Spleen (tissue), 13 donors: ENCODE measurements at places on chromosomes 5 and 9. TPM values are rescaled to one million over a fixed set of nuclear protein-coding genes. Genes with fewer than 3 reads are reported as not detected.

DNA sequence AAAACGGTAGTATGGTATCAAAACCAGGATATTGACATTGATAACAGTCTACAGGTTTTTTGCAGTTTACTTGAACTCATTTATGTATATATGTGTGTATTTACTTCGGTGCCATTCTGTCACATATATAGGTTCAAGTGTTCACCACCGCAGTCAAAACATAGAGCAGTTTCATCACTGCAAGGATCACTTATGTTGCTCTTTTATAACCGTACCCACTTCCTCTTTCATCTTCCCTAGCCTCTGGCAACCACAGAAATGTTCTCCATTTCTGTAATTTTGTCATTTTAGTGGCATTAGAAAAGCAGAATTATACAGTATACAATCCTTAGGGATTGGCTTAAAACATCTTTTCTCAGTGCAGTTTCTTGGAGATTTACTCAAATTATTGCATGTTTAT is 90.3 kb downstream of the SH3GL2 start:
- no peak for DNase-seq
- H3K4me3 ChIP-seq = no peak overlapping the region
- H3K27me3 ChIP-seq = no peaks in the 10 kb centered on the region
- no peak overlapping the region for H3K27ac ChIP-seq
- no peaks in the 10 kb centered on the region for H3K36me3 ChIP-seq
- H3K4me1 ChIP-seq = no peaks in the 10 kb centered on the region

DNA sequence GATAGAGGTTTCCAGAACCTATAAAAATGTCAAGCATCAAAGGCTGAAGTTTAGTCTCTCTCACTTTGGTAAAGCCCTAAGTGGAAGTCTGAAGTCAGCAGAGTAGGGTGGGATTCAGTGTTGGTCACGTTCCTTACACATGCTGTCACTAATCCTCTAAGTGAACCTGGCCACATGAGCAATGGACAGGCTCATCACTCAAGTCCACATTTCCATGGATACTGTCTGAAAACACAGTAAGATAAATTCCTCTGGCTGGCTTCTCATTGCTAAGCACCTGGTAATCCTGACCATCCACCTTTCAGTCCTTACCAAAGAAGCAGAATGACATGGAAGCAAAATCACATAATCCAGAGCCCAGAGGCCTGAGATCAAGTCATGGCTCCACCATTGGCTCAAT is 43.8 kb downstream of the GNA14 start:
- no peak overlapping the region for H3K27ac ChIP-seq
- DNase-seq = no peak
- no peak overlapping the region for H3K4me3 ChIP-seq
- no peaks in the 10 kb centered on the region for H3K27me3 ChIP-seq

PCSK1 gene
- total RNA-seq = 0.07 TPM

DNA sequence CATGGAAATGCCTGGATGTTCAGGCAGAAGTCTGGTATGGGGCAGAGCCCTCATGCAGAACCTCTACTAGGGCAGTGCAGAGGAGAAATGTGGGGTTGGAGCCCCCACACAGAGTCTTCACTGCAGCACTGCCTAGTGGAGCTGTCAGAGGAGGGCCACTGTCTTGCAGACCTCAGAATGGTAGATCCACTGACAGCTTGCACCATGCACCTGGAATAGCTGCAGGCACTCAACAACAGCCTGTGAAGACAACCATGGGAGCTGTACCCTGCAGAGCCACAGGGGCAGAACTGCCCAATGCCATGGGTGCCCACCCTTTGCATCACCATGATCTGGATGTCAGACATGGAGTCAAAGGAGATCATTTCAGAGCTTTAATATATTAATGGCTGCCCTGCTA is 36.9 kb downstream of the TRIP13 start:
- peaks cover 8% of the 10 kb centered on the region for H3K4me1 ChIP-seq
- H3K27ac ChIP-seq = no peak overlapping the region
- no peak for DNase-seq

DNA sequence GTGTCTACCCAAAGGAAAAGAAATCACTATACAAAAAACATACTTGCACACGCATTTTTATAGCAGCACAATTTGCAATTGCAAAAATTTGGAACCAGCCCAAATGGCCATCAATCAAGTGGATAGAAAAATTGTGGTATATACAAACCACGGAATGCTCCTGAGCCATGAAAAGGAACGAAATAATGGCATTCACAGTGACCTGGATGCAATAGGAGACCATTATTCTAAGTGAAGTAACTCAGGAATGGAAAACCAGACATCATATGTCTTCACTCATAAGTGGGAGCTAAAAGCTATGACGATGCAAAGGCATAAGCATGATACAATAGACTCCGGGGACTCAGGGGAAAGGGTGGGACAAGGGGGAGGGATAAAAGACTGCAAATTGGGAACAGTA is 78.4 kb downstream of the ENC1 start:
- no peaks in the 10 kb centered on the region for H3K27me3 ChIP-seq
- H3K4me3 ChIP-seq = no peak overlapping the region
- no peaks in the 10 kb centered on the region for H3K4me1 ChIP-seq
- H3K27ac ChIP-seq = no peak overlapping the region
- no peaks in the 10 kb centered on the region for H3K36me3 ChIP-seq

DNA sequence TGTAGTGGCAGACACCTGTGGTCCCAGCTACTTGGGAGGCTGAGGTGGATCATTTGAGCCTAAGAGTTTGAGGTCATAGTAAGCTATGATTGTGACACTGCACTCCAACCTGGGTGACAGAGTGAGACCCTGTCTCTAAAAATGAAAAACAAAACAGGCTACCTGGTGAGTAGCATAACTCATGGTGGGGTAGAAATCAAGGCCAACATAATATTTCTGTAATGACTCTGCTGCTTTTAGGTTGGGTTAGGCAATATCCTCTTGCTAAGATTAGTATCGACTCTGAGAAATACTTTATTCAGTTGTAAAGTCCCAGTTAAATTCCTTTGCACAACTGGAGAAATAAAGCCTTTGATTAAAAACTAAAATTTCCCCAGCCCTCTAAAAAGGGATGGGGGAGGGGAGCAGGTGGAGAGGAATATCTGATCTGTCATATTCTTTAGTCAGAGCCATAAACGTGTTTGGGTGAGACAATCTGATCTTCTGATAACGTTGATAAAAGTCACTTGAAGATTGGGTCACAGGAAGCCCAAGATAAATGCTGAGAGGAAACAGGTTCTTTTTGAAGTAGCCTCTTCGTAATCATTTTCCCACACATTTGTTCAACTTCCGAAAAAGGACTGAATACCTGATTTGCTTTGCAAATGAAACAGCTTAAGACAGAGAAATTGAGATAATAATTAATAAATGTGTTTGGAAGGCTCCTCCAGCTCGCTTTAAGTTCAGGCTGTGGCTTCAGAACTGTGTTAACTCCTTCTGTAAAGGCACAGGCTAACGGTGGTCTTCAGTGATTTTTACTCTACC is 14.9 kb downstream of the IL4 start:
- H3K4me1 ChIP-seq = peaks cover 16% of the 10 kb centered on the region
- H3K27me3 ChIP-seq = no peaks in the 10 kb centered on the region
- no peaks in the 10 kb centered on the region for H3K36me3 ChIP-seq
- DNase-seq = no peak
- H3K4me3 ChIP-seq = no peak overlapping the region

MYORG gene
- total RNA-seq = 1.2 TPM

- no peak for DNase-seq
- no peaks in the 10 kb centered on the region for H3K4me1 ChIP-seq
- no peak overlapping the region for H3K4me3 ChIP-seq
Observed at GRCh38 chr5:58188262-58188651, 271.6 kb downstream of the PLK2 start.

GRCh38 chr5:96023518-96023917 is 61.9 kb upstream of the ELL2 start:
- H3K4me3 ChIP-seq = no peak overlapping the region
- H3K36me3 ChIP-seq = no peaks in the 10 kb centered on the region
- H3K4me1 ChIP-seq = no peaks in the 10 kb centered on the region
- H3K27ac ChIP-seq = no peak overlapping the region
- no peaks in the 10 kb centered on the region for H3K27me3 ChIP-seq
- no peak for DNase-seq

DNA sequence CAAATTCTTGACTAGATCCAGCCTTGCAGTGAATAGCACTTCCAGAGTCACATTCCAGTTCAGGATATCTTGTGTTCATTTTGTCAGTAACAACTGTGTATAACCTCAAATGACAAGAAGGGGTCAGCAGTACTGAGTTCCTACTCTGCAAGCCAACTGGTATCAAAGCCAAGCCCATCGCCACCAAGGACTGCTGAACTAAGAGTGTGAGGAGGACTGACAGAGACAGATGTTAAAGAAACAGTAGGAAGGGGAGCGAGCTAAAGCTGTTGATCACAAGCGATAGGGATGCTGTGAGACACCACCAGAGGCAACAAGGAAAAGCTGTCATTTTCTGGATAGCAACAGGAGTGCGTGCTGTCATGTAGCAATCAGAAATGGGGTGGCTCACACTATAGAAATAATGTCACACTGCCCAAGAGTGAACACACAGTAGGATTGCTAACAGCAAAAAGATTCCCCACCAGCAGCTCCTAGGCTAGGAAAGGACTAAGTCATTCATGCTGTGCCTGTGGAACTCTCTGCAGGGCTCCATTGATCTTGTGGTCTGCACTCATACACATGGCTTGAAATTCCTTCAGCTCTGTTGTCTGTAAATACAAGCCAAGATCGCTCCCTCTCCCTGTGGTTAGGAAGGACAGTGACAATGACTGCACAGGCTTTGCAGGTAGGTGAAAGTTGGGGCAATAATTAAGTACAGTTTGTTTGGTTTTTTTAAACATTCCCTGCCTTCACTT is 658.6 kb downstream of the NR2F1-AS1 start:
- no peaks in the 10 kb centered on the region for H3K27me3 ChIP-seq
- no peak overlapping the region for H3K4me3 ChIP-seq
- no peak for DNase-seq
- H3K27ac ChIP-seq = no peak overlapping the region
- H3K4me1 ChIP-seq = no peaks in the 10 kb centered on the region

- no peak for DNase-seq
- H3K36me3 ChIP-seq = no peaks in the 10 kb centered on the region
- H3K4me3 ChIP-seq = no peak overlapping the region
- no peaks in the 10 kb centered on the region for H3K27me3 ChIP-seq
- no peak overlapping the region for H3K27ac ChIP-seq
Observed at GRCh38 chr9:104960662-104961061, 32.7 kb upstream of the ABCA1 start.

PAEP gene
- not detected for total RNA-seq

- H3K27ac ChIP-seq = no peak overlapping the region
- DNase-seq = no peak
- H3K4me3 ChIP-seq = no peak overlapping the region
- H3K4me1 ChIP-seq = peaks cover 5% of the 10 kb centered on the region
Observed at GRCh38 chr5:82356021-82356420, 77.9 kb upstream of the RPS23 start.

GRCh38 chr5:1173485-1174070 is 27.8 kb upstream of the SLC6A19 start:
- no peak overlapping the region for H3K4me3 ChIP-seq
- H3K4me1 ChIP-seq = no peaks in the 10 kb centered on the region
- H3K27ac ChIP-seq = no peak overlapping the region
- no peak for DNase-seq

DNA sequence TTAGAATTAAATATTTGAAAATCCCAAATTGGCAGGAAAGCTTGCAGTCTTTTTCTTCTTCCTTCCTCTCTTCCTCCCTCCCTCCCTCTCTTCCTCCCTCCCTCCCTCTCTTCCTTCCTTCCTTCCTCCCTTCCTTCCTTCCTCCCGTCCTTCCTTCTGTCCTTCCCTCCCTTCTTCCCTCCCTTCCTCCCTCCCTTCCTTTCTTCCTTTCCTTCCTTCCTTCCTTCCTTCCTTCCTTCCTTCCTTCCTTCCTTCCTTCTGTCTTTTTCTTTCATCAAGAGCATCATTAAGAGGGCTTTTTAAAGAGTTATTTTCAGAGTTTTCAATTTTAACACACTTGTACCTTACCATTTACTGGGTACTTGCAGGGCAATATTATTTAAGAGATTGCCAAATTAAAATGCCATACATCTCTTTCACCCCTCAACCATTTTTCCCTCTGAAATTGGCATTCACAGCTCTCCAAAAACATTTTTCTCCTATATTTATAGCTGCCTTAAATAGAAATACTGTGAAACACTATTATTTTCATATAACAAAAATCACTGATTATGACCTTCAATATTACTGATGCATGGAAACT is 99.2 kb upstream of the C6 start:
- no peaks in the 10 kb centered on the region for H3K36me3 ChIP-seq
- no peak overlapping the region for H3K4me3 ChIP-seq
- no peak overlapping the region for H3K27ac ChIP-seq
- H3K27me3 ChIP-seq = no peaks in the 10 kb centered on the region
- DNase-seq = no peak
- H3K4me1 ChIP-seq = no peaks in the 10 kb centered on the region

GRCh38 chr5:80082731-80083100 is 47.6 kb downstream of the THBS4 start:
- H3K4me3 ChIP-seq = peak overlapping the region; percentile 15
- H3K27ac ChIP-seq = no peak overlapping the region
- DNase-seq = peak; percentile 87
- no peaks in the 10 kb centered on the region for H3K36me3 ChIP-seq
- no peaks in the 10 kb centered on the region for H3K27me3 ChIP-seq

CCNG1 gene
- total RNA-seq = 108 TPM

DNA sequence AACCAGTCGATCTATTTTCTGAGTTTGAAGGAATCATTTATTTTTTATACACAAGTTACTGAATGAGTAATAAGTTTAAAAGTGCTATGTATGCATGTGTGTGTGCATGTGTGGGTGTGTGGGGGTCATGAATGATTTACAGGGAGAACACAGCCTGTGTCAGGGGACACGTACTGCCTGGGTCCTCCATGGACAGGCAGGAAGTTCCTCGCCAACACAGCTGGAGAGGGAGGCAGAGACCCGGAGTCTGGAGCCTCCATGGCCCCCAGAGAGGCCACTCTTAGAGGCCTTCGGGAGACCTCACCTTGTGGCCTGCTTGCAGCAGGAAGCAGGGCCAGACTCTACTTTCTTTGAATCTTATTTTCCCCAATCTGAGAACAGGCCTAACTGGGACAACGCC is 144.7 kb downstream of the GABBR2 start:
- H3K27me3 ChIP-seq = no peaks in the 10 kb centered on the region

GRCh38 chr9:127398715-127399400 is 1.9 kb downstream of the SLC2A8 start:
- peak overlapping the region; percentile 89 for H3K4me3 ChIP-seq
- peaks cover 23% of the 10 kb centered on the region for H3K4me1 ChIP-seq
- peaks cover 40% of the 10 kb centered on the region for H3K27me3 ChIP-seq
- H3K36me3 ChIP-seq = peaks cover 5% of the 10 kb centered on the region

DNA sequence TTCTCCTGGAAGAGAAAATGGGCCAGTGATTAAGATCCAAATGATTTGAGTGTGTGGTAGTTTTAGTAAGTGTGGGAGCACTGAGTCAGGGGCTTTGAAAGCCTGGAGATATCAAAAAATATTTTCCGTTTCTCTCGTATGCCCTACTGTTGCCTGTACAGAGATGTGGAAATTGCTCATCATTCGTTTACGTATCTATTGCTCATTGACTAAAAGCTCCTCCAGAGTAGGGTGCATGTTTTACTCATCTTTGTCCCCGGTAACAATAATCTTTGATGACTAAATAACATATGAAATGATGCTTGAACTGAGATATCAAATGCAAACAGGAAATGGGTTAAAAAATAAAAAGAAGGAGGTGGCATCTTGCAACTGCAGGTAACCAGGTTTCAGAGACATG is 114.2 kb upstream of the FST start:
- H3K4me3 ChIP-seq = no peak overlapping the region
- no peaks in the 10 kb centered on the region for H3K4me1 ChIP-seq
- no peak for DNase-seq
- H3K27me3 ChIP-seq = no peaks in the 10 kb centered on the region
